ENCODE measurements at places on chromosomes 13 and 19.

- no peak for DNase-seq
These were observed 63.9 kb upstream of the STARD13 start for GRCh38 chr13:33349288-33349985.

DNA sequence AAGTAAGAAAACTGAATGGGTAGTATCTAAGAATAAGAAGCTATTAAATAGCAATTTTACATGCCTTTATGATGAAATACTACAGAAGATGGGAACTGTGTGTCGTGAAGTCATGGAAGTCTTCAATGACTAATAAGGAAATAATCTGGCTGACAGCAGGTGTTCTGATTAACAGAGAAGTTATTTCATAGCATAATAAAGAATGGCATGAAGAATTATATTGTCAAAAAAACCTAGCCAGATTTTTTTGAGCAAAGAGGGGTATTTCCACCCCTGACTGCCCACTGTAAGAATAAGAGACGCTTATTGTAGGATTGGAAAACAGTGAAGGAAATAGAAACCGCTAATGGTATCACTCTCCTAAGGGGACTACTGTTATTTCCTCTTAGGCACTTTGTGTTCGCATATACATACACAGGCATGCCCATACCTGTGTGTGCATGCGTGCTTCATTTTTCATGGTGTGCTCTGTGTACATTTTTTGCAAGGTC lies 318.8 kb downstream of the SHISA2 start:
- no peak for DNase-seq

- DNase-seq = no peak
These were observed 209.4 kb downstream of the ITGBL1 start for GRCh38 chr13:101661839-101662238.

- DNase-seq = no peak
These were observed 661.7 kb downstream of the SLITRK6 start for GRCh38 chr13:85137516-85137915.

GRCh38 chr13:93388701-93389100 lies 162.1 kb downstream of the GPC6 start:
- no peak for DNase-seq

Measured in naive thymus-derived CD8-positive, alpha-beta T cell (primary cell).